ENCODE measurements at places on chromosomes 12 and 14.

DNA sequence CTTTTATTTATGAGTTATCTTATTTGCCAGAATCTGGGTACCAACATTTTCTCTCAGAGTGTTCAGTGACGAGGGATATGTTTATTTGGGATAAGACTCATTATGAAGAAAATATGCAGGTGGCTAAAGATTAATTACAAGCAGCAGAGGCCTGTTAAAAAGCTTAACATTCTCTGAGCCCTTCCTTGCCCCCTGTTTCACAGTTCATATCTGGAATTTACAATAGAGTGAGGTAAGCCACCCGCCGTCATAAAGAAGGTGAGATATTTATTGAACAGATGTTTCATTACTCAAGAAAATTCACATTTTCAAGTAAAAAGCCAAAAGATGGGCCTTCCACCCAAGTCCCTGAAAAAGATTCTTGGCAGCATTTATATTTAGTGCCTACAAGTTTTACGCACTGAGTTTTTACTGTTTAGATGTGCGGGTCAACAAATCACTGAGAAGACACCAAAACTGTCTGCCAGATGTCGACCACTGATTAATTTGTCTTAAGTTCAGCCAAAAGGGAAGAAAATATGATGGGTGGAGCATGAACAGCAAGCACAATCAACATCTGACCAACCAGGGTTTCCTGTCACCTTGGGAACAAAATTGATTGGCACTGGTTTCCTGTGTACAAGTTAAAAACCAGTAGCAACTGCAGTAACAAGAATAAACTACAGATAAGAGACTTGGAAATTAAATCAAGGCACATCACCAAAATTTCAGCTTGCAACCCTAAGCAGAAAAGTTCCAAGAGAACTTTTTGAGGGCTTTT, 85.5 kb upstream of the PTPRB start:
- no peak for DNase-seq

GRCh38 chr12:83700838-83701237, 1014.1 kb downstream of the TMTC2 start:
- DNase-seq, result no peak

DNA sequence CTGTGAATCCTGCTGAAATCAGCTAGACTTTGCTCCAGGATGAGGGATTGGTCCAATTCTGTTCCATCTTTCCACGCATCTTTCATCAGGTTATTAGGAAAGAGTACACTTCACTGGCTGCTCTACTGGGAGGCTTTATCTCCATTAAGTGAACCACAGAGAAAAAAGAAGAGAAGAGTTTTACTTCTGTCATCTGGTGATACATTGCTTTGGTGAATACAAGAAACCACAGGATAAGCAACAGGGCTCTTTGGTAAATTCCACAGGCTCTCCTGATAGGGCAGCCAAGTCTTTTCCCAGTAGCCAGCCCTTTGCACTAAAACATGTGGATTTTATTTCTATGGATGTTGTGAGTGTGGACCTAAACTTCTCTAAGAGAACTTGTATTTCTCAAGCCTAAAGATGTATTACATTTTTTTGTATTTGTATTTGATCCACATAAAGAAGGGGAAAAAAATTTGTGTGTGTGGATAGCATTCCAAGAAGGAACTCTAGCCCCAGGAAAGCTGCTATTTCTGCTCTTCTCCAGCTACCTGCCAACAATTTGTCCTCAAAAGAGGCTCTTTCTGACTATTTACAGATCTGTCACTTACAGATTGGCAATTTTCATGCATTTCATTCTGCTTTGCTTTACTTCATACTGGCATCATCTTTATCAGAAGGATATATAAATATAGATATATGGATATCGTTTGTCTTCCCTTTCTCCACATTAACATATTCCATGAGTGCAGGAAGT, 1117.6 kb upstream of the TMEM132C start:
- no peak for DNase-seq

DNA sequence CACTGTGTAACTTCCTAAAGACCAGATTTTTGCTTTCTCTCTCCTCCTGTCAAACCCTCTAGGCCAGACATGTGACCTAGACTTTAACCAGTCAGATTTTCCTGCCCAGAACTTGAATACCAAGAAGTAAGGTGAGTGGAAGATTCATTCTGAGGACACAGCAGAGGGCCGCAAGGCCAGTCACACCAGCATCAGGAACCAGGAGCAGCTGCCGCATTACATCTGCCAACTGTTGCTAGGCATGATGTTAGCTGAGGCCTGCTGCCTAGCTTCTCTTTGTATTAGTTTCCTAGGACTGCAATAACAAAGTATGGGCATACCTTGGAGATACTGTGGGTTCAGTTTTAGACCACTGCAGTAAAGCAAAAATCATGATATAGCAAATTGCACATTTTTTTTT, 101.9 kb upstream of the BMP4 start:
- DNase-seq, result no peak

GRCh38 chr12:10361622-10362021, 28.2 kb downstream of the KLRK1 start:
- no peak for DNase-seq

- no peak for DNase-seq
Observed at GRCh38 chr14:103404920-103405319, 19.7 kb downstream of the MARK3 start.

- DNase-seq, result no peak
Observed at GRCh38 chr14:101774814-101775213, 13.3 kb downstream of the PPP2R5C start.

- DNase-seq, result peak; percentile 41
Observed at GRCh38 chr12:43835656-43836474, at the start of gene TMEM117. TSS of gene TMEM117 (plus strand) at chr12:43836081.

DNA sequence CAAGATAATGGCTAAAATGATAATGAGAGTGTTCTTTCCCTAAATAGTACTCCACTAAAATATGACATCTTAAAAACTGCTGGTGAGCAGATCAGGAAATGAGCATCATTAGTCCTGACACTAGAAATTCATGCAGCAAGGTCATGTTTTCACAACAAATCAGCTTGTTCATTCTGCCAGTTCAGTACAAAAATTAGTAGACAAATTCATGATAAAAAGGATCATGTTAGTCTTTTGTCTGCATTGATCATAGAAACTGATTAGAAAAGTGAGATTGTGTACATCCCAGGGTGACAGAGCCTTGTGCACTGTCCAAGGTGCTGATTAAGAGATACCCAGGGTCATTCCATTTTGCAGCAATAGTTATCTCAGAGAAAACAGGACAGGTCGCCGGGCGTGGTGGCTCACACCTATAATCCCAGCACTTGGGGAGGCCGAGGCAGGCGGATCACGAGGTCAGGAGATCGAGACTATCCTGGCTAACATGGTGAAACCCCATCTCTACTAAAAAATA, 163.6 kb downstream of the RIMBP2 start:
- DNase-seq, result no peak

DNA sequence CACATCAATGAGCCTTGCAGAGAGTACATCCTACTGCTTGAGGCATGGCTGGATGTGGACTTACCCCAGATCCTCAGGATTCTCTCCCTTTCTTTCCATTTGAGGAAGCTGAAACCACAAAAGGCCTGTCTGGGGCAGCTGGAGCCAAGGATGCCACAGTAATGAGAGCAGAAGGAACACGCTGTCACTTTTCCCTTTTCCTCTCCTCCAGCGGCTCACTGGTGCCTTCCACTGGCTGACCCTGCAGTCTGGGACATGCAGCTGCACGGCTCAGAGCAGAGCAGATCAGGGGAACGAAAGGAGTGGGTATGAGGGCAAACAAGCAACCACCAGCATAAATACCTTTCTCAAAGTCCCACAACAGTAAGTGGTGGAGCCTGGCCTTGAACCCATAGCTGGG, 78.2 kb downstream of the GAS2L3 start:
- no peak for DNase-seq

DNA sequence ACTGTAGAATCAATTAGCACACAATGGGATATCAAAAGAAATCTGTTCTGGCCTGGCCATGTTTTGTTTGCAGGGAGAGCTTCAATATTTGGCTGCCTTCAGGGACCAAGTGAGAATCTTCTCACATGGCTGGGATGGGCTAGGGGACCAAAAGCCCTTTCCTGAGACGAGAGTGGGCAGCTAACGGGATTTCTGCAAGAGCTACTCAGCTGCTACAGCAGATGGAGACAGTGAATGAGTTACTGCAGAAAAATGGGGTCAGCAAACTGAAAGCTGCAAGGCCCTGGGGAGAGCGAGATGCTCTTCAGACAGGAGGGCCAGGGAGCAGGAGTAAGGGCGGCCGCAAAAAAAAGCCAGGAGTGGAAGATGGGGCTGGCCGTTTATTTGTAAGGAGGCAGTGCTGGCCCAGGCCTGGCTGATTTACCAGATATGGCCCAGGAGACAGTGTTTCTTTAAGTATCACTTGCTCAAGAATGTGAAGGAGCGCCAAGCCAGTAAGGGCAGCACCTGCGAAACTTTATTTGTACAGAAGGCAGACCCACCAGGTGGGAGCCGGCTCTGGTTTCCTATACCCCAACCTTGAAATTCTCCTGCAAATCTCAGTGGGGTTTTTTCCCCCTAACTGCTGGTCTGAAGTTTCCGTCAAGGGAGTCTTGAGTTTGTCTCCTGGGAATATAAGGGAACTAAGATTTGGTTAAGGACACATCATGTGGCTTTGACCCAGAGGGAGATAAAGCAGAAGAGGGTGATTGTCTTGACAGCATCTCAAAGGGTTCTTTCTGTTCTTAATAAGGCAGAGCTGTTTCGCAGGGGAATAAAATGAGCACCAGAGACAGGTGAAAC, 57.8 kb downstream of the SSH1 start:
- DNase-seq, result no peak

DNA sequence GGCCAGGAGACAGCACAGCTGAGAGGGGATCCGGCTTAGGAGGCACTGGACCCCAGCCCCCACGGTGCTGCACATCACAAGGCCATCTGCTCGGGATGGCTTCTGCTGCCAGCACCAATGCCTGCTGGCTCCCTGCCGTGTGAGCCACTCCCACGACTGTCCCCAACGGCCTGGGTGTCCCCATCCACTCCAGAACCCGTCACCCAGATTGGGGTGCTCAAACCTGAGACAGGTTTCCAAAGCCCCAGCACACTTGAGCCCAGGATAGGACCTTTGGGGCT, 102.4 kb downstream of the RFLNA start:
- no peak for DNase-seq

- DNase-seq, result no peak
Observed at GRCh38 chr12:79452906-79453305, 237.9 kb downstream of the PAWR start.

DNA sequence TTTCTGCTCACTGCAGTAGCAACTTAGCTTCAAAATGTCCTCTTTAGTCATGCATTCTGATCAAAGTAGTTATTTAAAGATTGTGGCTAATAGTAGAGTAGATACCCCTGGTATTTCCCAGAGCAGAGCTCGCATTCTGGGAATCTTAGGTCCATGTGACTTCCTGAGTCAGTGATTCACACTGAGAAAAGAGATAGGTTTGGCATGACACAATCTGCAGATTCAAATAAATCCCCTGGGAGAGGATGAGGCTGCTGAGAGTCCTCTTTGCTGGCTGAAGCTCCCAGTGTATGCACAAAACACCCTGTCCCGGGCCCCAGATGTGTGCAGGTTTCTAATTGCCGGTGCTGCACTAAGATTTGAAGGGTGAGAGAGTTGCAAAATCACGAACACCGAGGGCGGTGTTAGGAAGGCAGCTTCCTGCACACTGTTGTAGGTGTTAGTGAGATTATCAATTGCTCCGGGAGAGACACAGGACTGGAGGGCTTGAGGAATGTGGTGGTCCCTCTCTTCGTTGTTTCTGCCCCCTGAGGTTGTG, 233.2 kb downstream of the NRXN3 start:
- no peak for DNase-seq

DNA sequence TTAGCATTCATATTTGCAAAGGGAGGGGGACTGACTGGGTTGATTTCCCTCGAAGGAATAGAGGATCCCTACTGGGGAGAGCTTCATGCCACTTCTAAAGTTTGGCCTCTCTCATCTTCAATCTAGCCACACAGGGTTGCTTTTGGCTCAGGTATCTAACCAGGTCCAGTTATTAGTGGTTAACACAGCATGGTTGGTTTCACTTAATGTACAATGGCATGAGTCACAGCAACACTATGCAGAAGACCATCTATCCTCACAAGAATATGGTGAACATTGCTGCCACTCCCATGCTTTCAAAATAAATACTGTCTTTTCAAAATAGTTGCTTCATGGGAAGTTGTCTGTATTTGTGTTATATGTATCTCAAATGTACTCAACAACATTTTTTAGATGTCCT, 6.6 kb upstream of the RAB3IP start:
- DNase-seq, result no peak

DNA sequence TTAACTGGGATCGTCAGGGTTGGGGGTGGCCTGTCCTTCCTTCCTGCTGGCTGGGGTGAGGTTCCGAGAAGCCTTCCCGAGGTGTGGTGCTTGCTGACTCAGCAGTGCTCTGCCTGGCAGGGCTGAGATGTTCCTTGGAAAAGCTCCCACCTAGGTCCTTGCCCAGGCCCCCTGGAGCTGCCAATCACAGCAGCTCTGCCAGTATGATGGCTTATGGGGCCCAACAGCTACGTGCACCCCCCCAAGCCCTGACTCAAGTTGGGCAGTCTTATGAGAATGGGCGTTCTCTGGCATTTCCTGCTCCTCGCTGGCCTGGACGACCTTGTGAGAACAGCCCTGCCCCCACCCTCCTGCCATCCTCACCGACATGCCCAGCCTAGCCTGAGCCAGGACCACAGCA, 292.2 kb upstream of the CRY1 start:
- DNase-seq, result no peak

GRCh38 chr14:34676516-34677211, 37.7 kb downstream of the CFL2 start:
- DNase-seq, result no peak

DNA sequence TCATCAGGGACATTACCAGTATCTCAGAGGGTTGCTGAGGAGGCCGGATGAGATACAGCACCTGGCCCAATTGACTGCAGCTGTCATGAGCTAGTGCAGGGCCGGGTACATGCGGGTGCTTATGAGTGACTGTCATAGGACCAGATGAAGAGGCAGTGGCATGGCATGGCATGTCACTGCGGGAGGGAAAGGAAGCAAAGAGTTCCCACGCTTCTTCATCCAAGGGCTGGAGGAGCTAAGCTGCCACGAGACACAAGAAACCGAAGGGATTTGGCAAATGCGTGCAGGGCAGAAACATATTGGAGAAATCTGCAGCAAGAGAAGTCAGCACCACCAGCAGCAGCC, 10.7 kb upstream of the GPX2 start:
- DNase-seq, result no peak

- no peak for DNase-seq
Observed at GRCh38 chr12:84786622-84787021, 126.0 kb downstream of the SLC6A15 start.

DNA sequence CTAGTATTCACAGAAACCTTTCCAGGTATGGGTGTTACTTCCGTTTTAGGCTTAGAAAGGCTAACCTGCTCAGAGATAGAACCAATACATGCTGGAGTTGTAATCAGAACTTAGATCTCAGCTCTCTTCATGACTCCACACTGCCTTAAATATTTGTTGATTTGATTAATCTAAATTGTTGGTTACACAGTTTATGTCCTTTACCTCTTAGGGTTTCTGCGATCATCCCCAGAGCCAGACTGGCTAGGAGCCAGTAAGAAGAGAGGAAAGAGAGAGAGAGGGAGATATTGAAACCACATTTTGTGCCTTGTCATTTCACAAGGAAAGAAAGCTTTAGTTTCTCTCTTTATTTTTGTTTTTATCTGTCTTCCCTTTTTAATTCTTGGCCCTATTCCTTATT, 16.8 kb upstream of the MGP start:
- no peak for DNase-seq

Measured in activated gamma-delta T cell treated with anti-CD3 and anti-CD28 coated beads, Interleukin-2, amount 50 U/mL, for 16 hours (primary cell).